ENCODE measurements at places on chromosomes 12 and 14.

GRCh38 chr12:66065150-66065549, 65.4 kb downstream of the LLPH start:
- no peak for DNase-seq

GRCh38 chr14:72075649-72076334, 143.6 kb downstream of the RGS6 start:
- DNase-seq, result no peak

GRCh38 chr14:57060276-57060955, 208.3 kb downstream of the EXOC5 start:
- DNase-seq, result no peak

DNA sequence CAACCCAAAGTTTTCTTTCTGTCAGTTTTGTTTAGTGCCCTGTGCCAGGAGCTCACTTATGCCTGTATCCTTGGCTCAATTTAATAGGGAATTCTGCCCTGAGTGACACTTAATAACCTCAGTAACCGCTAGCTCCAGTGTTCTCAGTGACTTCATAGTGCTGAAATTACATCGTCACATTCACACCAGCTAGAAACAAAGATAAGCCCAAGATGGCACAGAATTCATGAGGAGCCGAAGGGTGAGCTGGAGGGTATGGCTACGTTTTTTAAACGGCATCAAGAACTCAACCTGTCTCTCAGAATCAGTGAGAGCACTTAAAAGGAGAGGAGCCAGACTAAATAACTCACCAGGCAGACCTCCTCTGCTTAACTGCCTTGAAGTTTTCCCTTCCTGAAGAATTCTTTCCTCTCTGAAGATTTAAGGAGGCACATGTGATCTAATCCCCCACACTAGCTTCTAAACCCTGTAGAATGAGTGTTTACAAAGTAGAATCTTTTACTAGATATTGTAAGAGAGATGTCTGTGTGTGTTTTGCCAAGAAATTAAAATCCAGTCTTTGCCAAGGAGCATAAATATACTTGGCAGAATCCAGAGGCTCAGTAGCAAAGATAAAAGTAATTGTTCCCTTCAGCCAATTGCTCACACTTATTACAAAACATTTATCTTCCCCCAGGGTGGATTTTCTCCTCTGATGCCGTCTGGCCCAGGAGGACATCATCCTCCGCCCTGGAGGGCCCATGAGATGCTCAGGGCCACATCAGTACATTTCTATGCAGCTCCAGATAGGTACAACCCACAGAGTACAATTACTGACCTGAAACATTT, 37.3 kb downstream of the PTGER2 start:
- DNase-seq, result no peak

DNA sequence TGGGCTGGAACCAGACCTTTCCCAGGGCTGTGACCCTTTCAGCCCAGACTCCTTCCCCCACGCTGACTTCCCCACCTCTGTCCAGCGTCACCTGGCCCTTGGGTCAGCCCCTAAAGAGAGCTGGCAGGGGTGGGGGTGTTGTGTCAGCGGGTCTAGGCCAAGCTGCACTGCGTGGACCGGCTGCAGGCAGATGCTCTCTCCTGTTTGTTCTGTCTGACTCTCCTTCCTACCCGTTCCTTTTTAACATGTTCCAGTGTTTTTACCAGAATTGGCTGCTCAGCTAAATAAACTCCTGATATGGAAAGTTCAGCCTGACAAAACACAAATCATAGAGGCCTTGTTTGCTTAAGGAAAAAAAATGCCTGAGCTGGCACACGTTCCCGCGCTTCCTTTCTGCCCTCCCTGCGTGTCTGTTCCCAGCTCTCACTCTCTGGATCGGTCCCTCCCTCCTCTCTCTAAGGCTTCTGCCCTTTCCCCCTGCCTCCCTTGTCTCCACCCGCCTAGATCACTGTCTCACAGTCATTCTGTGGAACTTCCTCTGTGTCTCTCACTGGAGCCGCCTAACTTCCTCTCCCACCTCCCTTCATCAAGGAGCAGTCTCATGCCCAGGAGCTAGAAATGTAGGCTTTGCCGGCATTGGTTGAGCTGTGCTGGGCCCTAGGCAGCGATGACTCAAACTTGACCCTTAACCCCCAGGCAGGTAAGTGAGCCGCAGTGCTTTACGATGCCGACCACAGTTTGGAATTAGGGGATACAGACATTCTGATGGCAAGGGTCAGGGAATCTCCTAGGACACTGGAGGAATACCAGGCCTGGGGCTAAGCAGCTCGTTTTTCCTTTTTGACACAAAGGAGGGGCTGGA, 15.5 kb upstream of the MLXIP start:
- DNase-seq, result no peak

DNA sequence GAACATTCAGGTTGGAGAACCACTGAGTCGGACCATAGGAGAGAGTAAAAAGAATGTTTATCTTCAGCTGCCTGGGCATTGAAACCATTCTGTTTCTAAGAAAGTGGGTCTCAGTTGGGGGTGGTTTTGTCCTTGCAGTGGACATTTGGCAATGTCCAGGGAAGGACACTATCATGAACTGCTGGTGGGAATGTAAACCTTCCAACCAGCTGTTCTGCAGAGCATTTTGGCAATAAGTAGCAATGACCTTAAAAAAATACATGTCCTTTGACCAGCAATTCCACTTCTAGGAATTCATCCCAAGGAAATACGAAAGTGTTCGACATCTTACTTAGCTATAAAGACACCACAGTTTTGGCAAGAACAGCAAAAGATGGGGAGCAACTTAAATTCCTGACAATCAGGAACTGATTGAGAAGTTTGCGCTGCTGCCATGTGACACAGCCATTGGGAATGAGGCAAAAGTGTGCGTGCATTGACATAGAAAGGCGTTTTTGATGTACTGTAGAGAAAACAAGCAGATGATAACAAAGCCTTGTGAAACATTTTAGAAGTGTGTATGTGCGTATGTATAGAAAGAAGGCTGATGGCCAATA, 82.9 kb upstream of the MAP1LC3B2 start:
- DNase-seq, result no peak

GRCh38 chr12:127716166-127716565, 550.8 kb upstream of the TMEM132C start:
- DNase-seq, result no peak

GRCh38 chr14:69910871-69911270, 31.7 kb downstream of the SMOC1 start:
- DNase-seq, result no peak

DNA sequence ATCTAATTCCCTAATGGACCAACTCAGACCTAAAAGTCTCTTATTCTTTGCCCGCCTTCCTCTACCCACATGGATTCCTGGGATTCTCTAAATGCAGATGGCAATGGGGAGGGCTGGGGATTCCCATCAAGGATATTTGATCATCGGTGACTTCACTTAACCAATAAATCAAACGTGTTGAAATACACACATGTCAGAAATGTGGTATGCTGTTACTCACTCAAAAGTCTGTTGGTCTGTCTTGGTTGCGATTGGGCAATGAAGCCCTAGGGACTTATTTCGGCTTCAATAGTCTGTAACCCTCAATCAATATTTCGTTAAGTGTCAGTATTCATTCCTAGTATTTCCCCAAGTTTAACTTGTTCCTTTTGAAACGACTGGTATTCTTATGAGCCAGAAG, 117.2 kb upstream of the DIO3 start:
- DNase-seq, result no peak

GRCh38 chr12:6361834-6362233, 13.5 kb downstream of the SCNN1A start:
- DNase-seq, result no peak

DNA sequence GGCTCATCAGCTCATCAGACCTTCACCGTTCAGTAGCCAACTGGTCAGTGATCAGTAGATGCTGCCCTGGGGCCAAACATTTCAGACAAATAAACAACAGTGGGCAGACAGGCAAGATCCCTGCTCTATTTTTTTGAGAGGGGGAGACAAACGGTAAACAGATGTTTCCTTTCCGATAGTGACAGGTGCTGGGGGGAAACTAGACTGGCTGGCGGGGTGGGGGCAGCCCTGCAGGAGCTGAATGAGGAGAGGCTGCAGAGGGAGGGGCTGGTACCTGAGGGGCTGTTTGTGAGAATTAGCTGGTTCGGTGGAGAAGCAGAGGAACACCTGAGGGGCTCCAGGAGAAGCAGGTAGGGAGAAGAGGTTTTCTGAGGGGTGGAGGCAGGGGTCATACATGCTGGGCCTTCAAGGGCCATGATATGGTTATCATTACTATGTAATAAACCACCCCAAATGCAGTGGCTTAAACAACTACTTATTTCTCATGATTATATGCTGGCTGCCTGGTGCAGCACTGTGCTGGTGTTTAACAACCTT, 8.2 kb upstream of the GOLGA3 start:
- DNase-seq, result no peak

- no peak for DNase-seq
Observed at GRCh38 chr12:102029141-102029540, 32.6 kb downstream of the WASHC3 start.

GRCh38 chr12:16299403-16299802, 21.9 kb upstream of the SLC15A5 start:
- DNase-seq, result peak; percentile 22

DNA sequence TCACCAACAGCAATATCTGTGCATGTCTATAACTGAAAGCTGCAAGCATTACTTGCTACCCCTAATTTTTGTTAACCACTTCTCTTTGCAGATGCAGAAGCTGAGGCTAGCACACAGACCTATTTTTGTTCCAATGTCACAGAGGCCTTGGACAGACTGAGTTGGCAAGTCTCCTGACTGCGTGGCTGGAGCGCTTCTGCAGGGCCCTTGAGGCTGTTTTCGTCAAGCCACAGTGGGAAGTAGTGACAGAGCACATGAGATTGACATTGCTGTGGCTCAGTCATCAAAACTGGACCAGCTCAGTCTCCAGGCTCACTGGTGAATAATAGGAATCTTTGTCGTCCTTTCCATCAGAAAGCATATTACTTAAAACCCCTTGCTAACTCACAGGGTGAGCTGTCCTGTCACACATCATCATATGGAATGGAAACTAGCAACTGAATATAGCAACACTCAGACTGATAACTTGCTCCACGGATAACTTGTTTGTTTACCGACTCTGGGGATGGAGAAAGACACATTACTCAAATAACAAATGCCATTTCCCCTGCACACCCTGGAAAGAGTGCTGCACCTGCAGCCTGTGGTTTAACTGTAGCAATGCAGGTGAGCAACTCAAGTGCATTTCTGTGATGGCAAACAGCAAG, 43.6 kb upstream of the DDX11 start:
- no peak for DNase-seq

GRCh38 chr12:90254796-90255195, 546.2 kb upstream of the ATP2B1 start:
- no peak for DNase-seq

DNA sequence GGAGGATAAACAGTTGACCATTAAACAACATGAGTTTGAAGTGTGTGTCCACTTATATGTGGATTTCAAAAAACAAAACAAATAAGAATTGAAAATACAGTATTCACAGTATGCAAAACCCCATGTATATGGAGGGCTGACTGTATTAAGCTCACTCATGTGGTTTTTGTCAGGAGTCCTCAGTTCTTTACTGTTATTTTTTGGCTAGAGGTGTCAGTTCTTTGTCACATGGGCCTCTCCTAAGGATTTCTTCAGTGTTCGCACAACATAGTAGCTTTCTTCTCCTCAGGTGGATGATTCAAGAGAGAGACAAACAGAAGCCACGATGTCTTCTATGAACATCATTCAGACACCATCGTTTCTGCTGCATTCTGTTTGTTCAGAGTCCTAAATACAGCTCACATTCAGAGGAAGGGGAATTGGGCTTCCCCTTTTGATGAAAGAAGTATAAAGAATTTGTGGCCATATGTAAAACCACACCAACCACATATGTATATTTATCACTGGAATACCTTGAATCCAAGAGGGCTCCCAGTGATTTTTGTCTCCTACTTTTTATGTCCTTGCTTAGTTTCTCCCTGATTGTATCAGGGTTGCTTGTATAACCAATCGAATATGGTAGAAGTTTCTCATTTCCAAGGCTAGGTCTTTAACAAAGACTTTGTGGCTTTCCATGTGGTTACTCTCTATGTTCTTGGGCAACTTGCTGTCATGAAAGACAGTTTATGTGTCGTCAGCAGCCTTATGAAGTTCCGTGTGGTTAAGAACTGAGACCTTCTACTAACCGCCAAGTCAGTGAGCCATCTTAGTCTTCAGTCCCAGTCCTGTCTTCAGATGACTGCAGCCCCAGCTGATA, 18.9 kb downstream of the MNAT1 start:
- no peak for DNase-seq

- DNase-seq, result no peak
Observed at GRCh38 chr12:15672671-15673270, 116.4 kb downstream of the EPS8 start.
